ENCODE measurements at places on chromosomes 6 and 20.

DNA sequence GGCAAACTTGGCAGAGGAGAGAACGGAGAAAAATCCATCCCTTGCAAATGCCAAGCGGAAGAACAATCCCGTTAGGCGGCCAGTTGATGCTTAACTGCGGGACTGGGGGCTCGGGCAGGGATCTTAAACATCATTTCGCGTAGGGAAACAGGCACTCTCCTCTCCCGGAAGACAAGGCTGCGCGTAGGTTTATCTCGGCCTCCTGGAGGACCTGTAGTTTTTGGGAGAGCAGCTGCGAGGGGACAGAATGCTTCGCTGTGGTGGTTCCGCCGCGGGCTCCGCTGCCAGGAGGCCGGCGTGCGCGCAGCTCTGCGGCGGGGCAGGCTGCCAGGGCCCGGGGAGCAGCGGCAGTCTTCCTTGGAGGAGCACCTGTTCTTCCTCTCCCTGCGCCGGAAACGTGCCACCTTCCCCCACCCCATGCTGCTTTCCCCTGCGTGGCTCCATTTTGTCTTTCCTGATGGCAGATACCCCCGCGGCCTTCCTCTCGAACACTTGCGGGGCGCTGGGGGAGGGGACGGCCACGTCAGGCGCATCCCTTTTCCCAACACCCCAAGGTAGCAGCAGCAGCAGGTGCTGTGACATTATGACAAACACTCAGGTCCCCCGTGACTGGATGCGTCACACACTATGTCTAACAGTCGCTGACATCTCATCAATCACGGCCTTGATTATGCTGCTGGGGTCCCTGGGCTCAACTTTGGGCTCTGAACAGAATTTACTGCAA is 230.7 kb upstream of the BTBD3 start:
- DNase-seq, result no peak

- no peak for DNase-seq
These were observed 50.4 kb downstream of the PDE7B start for GRCh38 chr6:135901774-135902524.

GRCh38 chr20:33822423-33822822 is 11.3 kb downstream of the CHMP4B start:
- DNase-seq, result no peak

GRCh38 chr6:82361631-82362030 is 2.0 kb upstream of the TPBG start:
- no peak for DNase-seq

DNA sequence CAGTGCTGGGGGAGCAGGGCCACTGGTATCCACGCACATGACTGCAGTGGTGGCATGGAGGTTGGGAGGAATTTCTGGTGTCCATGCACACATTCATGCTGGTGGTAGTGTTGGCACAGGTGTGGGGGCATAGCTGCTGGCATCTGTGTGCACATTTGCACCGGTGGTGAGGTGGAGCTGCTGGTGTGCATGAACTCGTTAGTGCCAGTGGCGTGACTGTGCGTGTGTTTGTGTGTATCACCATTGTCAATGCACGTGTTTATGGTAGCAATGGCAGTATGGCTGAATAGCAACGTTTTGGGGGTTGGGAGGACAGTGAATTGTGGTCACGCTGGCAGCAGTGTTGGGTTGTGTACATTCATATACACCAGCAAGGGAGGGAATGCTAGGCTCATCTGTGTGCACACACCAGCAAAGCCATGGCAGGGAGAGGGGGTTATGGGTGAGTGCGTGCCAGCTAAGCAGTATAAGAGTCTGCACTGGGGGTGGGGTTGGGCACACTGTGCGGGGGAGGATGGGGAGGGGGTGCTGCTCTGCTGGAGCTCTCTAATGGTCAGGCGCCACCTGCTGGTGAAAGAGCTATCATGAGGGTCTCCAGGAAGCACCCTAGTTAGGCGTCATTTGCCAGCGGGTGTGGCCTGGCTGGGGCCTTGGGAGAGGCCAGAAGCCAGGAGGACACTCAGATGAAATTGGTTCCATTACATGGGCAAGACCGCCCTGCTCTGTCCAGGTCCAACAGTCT is 626.1 kb upstream of the ID4 start:
- peak; percentile 6 for DNase-seq

DNA sequence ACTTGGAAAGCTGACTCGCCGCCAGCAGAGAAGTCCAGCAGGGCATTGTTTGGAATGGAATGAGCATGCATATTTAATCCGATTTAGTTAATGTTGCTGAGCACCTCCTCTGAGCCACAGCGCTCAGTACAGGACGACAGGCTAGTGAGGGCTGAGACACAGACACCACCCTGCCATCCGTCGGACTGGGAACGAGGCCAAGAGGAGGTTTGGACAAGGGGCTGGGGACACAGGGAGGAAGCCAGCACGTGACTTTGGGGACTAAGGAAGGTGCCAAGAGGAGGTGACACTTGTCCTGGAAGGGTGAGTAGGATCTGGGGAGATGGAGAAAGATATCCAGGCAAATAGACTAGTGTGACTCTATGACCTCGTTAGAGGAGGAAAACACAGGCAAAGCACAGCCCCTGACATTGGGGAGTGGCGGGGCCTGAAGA is 152.5 kb upstream of the ECI2 start:
- DNase-seq, result no peak

- DNase-seq, result no peak
These were observed 122.6 kb downstream of the LRRC1 start for GRCh38 chr6:53917464-53917842.

DNA sequence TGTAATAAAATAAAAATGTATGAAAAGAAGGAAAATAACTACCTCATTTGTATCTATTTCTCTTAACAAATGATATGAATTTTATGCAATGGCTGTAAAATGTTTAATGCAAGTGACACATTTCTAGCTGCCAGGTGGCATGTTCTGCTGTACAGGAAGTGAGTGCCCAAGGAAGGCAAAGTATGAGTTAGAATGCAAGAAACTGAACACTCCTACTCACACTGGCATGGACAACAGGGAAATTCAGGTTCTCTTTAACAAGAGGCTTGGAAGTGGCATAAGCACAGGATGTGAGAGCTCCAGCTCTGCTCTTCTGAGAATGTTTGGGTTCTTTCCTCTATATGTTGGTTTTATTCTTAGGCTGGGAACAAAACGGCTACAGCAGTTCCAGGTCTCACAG is 20.4 kb upstream of the LAMA4 start:
- no peak for DNase-seq

- peak; percentile 49 for DNase-seq
These were observed 10.4 kb upstream of the TDRD6 start for GRCh38 chr6:46677314-46677654.

- DNase-seq, result no peak
These were observed 84.0 kb downstream of the RCAN2 start for GRCh38 chr6:46407246-46407645.

GRCh38 chr6:158624684-158625682 is 19.6 kb downstream of the DYNLT1 start:
- DNase-seq, result no peak

- DNase-seq, result no peak
These were observed 154.6 kb downstream of the KCNQ5 start for GRCh38 chr6:72776456-72776855.

DNA sequence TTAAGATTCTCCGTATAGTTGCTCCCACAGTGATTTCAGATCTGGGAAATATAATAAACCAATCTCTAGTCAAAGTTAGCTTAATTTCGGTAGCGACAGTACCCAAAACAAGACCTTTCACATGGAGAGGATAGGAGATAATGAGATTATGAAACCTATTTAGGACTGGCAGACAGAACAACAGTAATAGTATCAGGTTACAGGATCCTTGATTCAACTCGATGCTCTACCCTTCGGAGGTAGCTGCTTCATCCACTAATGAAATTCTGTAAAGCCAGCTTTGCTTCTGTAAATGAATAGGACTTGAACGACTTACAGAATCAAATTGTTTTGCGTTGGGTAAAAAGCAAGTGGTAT is 534 bp upstream of the AKIRIN2 start:
- peak; percentile 25 for DNase-seq

DNA sequence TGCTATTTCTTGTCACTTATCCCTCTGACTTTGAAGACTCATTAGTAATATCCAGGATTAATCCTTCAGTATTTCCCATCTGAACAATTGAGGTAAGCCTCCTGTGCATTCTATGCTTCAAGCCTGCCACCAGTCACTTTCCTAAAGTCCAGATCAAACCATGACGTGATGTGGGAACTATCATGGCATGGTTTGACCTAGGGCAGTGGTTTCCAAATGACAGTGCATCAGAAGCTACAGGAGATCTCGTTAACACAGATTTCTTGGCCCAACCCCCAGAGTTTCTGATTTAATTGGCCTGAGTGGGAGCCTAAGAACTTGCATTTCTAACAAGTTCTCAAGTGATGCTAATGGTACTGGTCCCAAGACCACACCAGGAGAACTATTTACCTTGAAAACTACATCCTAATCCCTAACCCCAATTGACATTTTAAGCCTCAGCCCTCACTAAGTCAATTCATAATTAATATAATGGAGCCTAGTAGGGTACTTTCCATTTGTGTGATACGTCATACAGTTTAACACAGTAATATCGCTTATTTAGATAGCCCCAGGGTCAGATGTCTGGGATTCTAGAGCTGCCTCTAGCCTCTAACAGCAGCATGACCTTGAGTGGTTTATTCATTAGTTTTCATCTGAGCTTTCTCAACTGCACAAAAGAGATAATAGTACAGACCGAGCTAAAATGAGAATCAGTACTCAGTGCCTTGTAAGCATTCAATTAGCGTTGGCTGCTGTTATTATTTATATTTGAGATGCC is 907.6 kb downstream of the TFAP2A start:
- DNase-seq, result no peak

DNA sequence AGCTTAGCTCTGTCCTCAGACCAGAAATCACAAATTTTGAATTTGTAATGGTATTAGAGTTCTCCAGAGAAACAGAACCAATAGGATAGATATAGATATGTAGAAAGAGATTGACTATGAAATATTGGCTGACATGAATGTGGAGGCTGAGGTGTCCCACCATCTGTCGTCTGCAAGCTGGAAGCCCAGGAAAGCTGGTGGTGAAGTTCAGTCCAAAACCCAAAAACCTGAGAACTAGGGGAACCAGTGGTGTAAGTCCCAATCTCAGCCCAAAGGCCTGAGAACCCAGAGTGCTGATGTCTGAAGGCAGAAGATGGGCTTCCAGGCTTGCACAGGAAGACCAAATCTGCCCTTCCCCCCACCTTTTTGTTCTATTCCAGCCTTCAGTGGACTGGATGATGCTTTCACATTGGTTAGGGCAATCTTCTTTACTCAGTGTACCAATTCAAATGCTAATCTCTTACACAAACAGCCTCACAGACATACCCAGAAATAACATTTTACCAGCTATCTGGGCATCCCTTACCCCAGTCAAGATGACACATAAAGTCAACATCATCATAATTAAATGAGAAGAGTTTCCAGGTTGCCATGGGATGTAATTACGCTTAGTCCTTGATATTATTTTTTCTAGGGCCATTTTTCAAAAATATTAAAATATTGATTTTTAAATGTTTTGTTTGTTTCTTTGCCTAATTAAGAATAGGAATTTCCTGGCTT is 570.8 kb downstream of the UTRN start:
- DNase-seq, result no peak

- DNase-seq, result no peak
These were observed 105.3 kb upstream of the KCNG1 start for GRCh38 chr20:51128198-51128597.

DNA sequence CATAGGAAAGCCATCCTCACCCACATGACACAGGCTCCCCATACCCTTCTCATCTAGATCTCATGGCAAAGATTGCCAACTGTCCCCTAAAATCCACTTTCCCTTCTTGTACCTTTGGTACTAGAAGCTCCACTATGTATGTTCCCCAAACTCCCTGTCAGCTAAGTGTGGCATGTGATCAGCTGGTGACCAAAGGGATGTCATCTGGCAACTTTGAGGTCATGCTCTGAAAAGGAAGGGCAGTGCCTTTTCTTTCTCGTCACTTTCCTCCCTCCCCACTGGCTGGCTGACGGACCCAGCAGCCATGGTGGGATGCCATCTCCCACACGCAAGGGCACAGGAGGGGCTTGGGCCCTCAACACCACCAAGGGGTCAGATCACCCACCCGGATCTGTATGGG is 23.8 kb upstream of the TAF8 start:
- no peak for DNase-seq

GRCh38 chr6:39553029-39553428 is 172.2 kb downstream of the KIF6 start:
- DNase-seq, result no peak

GRCh38 chr20:50580016-50580747 is 70.0 kb downstream of the PTPN1 start:
- DNase-seq, result peak; percentile 79

GRCh38 chr6:16948396-16948795 is 153.5 kb upstream of the STMND1 start:
- no peak for DNase-seq

GRCh38 chr20:38692436-38693411 is 31.6 kb upstream of the SLC32A1 start:
- peak; percentile 20 for DNase-seq

DNA sequence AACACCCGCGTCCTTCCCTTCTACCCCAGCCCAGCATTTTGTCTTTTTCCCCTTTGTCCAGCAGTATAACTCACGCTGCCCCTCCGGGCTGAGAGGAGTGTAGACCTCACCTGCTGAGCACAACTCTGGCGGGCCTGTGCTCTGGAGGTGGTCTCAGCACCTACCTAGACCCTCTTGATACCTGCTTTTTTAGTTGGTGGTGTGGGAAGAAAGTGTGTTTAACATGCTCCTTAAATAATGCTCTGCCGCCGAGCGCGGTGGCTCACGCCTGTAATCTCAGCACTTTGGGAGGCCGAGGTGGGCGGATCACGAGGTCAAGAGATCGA is 1.4 kb upstream of the TRIM26 start:
- DNase-seq, result no peak

DNA sequence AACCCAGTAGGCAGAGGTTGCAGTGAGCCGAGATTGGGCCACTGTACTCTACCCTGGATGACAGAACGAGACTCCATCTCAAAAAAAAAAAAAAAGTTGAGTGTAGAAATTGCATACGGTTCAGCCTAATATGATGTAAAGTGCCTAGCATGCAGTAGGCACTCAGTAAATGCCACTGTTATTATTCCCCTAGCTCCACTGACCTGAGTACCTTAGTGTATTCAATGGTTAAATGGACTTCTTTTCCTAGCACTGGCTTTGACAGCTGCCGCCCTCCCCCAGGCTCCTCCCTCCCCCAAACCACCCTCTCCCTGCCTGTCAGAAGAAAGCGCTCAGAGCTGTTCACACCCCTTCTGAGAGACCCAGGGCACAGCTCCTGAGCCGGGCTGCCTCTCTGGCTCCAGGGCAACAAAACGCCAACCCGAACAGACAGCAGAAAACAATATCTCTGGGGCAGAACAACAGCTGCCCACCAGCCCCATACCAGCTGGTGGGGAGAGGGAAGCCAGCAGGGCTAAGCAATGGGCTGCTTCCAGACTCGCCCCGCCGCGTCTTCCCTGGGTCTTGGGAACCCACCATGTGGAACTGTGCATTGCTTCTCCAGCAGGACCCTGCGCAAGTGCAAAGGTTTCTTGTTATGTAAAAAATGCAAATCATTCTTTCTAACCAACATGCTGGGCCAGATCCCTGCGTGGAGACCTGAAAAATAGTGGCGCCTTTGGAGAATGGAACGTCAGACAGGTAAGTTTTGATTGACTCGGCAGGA is 4.5 kb downstream of the CPNE5 start:
- DNase-seq, result no peak
